ENCODE measurements at places on chromosomes 5 and 9. TPM values are rescaled to one million over a fixed set of nuclear protein-coding genes. Genes with fewer than 3 reads are reported as not detected.

DNA sequence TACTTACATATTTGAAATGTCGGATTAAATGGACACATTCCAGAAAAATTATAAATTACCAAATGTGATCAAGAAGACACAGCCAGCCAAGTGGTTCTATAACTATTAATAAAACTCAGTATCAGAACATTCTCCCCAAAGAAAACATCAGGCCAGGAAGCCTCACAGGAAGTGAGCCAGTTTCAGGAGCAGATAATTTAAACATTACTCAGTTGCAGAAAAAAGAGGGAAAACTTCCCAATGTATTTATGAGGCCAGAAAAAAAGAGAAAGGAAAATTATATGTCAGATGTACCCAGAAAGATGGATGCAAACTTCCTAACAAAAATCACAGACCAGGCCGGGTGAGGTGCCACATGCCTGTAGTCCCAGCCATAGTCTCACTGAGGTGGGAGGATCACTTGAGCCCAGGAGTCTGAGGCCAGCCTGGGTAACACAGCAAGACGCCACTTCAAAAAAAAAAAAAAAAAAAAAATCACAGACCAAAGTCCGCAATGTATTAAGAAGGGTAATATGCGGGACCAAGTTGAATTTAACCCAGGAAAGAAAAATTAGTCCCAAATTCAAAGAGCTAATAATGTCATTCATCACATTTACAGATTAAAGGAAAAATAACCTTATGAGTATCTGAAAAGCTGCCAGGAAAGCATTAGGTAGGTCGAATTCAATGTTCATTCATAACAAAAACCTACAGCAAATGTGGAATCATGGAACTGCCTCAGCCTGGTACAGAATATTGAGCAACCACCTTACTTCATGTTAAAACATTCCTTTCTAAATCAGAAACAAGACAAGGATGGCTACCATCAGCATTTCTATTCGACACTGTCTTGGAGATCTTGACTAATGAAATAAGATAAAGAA lies 37.2 kb upstream of the NRARP start:
- H3K4me3 ChIP-seq: no peak overlapping the region
- no peaks in the 10 kb centered on the region for H3K36me3 ChIP-seq
- no peak overlapping the region for H3K27ac ChIP-seq
- peak; percentile 36 for DNase-seq
- H3K27me3 ChIP-seq: no peaks in the 10 kb centered on the region
- H3K4me1 ChIP-seq: no peaks in the 10 kb centered on the region

LMX1B gene
- 1.0 TPM for total RNA-seq

GRCh38 chr9:94631599-94631998 lies 7.7 kb downstream of the FBP1 start:
- H3K36me3 ChIP-seq: no peaks in the 10 kb centered on the region
- no peak overlapping the region for H3K4me3 ChIP-seq
- no peak overlapping the region for H3K27ac ChIP-seq

DNA sequence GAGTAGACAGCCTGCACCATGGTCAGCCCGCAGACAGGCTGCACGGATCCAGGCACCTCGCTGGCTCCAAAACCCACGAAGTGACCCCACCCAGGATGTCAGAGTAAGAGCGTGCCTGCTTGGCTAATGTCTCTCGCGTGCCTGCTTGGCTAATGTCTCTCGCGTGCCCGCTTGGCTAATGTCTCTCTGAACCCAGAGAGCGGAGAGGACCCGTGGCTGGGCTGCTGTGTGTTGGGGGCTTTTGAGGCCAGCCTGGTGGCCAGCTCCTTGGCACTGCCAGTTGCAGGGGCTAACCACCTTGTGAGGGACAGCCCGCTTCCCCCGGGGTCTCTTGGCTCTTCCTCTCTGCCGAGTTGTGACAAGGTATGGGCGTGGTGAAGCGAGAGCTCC lies 8.9 kb upstream of the RXRA start:
- DNase-seq: no peak
- no peak overlapping the region for H3K4me3 ChIP-seq
- no peaks in the 10 kb centered on the region for H3K36me3 ChIP-seq
- no peak overlapping the region for H3K27ac ChIP-seq
- peaks cover 49% of the 10 kb centered on the region for H3K4me1 ChIP-seq
- H3K27me3 ChIP-seq: peaks cover 19% of the 10 kb centered on the region

BSPRY gene
- 0.22 TPM for total RNA-seq
